Amygdala (tissue), 56 donors: ENCODE measurements at places on chromosomes 4 and X.

DNA sequence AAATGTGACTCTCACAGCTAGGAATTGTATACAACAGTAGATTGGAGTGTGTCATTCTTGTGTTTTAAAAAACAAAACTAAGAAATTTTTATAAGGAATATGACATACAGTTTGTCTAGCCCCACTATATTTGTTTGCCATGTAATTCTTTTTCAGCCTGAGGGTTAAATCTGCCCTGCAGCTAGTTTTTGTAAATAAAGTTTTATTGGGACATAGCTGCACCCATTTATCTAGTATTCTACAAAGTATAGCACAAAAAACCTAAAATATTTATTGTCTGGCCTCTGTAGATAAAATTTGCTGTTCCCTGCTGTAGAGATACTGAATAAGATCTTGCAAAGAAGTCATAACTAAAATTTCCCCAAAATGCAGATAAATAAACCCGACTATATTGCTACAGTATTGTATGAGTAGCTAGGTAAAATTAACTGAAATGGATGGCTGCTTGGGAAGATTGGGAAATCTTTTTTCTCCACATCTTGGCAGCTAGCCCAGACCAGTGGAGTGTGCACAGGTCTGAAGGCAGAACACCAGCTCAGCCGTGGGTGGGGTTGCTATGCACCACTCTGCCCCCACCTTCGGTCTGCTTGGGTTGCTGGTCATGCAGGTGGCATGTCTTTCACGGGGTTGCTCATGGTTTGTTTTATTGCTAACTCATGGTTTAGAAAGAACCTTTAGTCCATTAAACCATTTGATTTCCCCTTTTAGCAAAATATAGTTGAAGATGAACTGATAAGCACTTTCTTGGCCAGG lies 127.9 kb downstream of the KLHL8 start:
- peak; percentile 18 for DNase-seq

- no peak for DNase-seq
Measured at GRCh38 chrX:9911487-9911886, 55.7 kb upstream of the CLDN34 start.

DNA sequence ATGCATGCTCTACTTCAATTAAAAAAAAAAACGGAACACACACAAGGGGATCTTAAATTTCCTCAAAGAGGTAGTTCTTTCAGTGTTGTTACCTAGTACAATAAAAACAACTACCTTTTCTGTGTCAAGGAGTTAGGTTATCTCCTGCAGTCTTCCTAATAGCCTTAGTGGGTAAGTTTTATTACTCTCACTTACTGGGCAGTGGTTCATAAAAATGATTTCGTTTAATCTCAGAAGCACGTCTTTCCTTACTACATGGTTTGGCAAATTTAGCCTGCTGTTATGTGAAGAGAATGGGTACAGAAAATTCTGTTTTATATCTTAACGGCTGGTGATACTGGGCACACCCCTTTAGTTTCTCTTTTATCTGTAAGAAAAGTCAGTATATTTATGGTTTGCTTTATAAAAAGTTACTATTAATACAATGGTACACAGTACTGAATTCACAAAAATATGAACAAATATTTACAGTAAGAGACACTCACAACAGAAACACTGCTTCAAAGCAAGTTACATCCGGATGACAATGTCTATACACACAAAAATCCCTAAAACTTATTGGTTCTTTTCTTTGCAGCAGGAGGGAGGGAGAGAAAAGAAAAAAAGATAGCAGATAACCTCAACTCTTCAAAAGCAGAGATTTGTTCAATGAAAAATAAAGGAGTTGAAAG lies 8.8 kb downstream of the ADH5 start:
- DNase-seq = no peak

- no peak for DNase-seq
Measured at GRCh38 chrX:69565247-69565815, 50.6 kb upstream of the EDA start.

GRCh38 chr4:183611210-183611830 lies 47.7 kb downstream of the RWDD4 start:
- DNase-seq = no peak

DNA sequence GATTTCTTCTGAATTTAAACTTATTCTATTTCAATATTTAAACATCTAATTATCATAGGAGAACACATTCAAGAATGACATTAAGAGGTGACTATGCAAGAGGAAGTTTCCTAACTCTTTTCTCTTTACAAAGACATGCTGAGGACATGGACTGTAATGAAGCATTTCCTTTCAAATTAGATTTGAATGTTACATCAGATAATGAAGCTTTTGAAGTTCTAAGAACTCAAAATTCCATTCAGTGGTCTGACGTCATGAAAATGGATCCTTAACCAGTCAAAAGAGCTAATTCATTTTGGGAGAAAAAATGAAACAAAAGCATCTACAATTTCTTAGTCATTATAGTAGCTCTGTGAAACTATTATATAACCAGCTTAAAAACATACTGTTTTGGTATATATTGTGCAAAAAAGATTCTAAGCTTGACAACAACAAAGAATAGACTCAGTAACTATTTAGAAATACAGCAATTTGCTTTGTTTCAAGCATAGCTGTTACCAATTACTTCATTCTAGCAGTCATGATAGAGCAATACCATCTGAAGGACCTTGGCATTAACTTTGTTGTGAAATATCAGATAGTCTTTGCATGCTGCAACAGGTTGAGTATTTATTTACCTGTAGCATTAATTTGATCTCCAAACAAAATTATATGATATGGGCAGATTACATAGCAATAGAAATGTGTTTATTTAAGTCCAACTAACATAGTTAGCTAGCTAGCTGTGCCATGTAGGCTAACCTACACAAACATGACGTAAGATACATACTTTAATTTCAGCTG lies 13.7 kb upstream of the DTHD1 start:
- DNase-seq = no peak

DNA sequence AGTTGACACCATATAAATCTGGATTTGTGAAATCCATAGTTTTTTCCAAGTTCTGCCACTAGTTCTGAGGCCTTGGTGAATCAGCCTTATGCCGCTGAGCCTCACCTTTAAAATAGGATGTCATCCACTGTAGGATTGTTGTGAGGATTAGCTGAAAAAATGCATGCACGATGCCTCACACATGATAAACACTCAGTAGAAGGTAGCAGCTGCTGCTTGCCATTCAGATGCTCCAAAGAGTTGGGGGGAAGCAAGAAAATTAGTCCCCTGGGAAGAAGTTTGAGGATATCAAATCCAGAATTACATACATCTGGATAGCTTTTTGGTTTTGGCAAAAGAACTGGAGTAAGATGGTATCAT lies 7.4 kb downstream of the MMAA start:
- no peak for DNase-seq

DNA sequence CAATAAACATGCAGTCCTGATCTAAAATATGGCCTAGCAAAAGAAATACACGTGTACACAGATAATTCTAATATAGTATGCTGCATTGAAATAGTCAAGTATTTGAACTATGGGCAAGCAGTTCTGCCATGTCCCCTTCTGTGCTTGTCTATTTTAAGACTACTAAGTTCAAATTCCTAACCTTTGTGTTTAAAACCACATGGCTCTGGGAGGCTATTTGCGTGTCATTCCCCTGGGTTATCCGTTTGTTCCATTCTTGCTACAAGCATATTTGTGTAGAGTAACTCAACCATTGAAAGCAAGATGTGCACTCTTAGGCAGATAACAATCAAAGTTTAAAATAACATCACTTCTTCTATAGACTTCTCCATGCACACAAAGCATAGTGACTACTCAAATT lies 25.4 kb upstream of the TBC1D1 start:
- DNase-seq = no peak

GRCh38 chrX:31236231-31236630 lies 164.4 kb upstream of the FTHL17 start:
- no peak for DNase-seq

GRCh38 chr4:107060388-107060787 lies 24.3 kb upstream of the DKK2 start:
- no peak for DNase-seq

GRCh38 chr4:40586729-40587128 lies 42.9 kb downstream of the RBM47 start:
- DNase-seq = no peak

DNA sequence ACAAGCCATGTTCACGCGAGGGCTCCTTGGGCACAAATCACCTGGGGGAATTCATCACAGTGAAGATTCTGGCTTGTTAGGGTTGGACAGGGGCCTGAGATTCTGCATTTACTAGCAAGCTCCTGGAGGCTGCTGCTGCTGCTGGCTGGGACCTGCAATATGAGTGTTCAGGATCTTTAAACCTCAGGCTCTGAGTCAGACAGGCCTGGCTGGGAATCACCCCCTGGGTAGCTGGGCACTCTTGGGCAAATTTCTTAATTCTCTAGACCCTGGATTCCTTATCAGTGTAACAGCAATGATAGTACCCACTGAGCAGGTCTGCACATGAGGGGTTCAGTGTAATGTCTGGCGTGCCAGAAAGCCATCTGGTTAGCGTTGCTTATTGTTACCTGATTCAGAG lies 101.5 kb downstream of the DHX15 start:
- DNase-seq = no peak

DNA sequence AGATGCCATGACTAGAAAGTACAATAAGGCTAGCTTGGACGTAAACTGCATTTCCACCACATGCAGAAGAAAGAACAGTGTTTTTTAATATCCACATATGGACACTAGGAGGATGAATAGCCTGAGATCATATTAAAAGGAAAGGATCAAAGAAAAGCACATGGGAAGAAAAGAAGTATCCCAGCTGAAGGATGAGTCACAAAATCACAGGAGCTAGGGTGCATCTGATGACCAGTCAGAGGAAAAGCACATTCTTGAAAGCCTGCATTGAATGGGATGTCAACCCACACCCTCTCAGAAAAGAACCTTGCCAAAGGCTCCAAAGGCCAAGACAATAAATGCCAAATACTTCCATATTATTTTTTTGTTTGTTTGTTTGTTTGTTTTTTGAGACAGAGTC lies 56.8 kb upstream of the PRDX4 start:
- DNase-seq = no peak

DNA sequence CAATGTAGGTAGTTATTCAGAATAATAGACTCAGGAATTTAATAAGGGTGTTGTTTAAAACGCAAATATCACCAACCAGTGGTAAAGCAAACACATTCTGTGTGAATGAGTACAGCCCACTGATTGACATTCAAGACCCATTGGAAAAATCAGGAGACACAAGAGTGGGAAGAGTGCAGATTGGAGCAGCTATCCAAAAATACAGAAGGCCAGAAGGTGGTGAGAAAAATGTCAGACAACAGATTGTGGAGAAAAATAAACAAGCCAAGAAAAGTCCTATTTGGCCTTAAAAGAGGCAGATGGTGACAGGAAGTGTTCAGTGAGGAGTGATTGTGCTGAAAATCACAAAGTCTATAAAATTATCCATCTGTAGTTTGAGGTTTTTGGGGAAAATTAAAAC lies 39.3 kb downstream of the CPE start:
- no peak for DNase-seq

DNA sequence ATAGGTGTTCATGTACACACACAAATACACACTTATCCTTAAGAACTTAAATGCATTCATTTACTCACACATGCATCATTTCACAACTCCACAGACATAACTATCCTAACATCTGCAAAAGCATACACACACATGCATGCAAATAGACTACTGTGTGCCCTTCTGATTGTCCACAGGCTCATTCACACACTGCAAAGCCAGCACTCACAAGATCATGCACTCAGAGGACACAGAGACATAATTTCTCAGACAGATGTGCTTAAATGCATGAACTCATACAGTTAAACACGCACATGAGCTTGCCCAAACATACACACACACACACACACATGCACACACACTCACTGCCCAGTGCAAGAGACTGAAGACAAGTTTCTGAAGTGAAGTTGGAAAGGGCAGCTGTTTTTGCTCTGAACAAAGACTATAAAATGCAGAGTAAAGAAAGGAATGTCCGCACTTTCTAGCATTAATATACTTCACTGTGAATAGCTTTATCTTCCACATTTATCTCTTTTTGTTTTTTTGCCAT lies 1018.0 kb upstream of the HS3ST1 start:
- no peak for DNase-seq

GRCh38 chrX:132472397-132472796 lies 16.4 kb downstream of the MBNL3 start:
- no peak for DNase-seq

DNA sequence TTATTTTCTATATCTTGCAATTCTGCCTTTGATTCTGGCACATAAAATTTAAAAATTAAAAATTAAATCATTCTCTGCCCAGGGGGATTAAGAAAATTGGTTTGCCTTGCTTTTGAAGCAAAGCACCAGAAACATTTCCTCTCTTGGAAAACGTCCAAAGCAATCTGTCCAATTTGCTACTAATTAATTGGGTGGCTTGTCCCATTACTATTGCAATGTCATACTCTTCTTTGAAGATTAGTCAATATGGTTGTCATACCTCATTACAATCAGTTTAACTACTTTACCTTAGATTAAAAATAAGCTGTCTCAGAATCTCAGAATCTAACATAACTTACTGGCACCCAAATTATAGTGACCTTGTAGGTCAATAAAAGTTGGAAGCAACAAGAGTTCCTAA lies 208.8 kb downstream of the TMA16 start:
- no peak for DNase-seq

- DNase-seq = no peak
Measured at GRCh38 chr4:6049985-6050384, 31.8 kb upstream of the C4orf50 start.

- no peak for DNase-seq
Measured at GRCh38 chr4:30811296-30811695, 91.1 kb downstream of the PCDH7 start.

DNA sequence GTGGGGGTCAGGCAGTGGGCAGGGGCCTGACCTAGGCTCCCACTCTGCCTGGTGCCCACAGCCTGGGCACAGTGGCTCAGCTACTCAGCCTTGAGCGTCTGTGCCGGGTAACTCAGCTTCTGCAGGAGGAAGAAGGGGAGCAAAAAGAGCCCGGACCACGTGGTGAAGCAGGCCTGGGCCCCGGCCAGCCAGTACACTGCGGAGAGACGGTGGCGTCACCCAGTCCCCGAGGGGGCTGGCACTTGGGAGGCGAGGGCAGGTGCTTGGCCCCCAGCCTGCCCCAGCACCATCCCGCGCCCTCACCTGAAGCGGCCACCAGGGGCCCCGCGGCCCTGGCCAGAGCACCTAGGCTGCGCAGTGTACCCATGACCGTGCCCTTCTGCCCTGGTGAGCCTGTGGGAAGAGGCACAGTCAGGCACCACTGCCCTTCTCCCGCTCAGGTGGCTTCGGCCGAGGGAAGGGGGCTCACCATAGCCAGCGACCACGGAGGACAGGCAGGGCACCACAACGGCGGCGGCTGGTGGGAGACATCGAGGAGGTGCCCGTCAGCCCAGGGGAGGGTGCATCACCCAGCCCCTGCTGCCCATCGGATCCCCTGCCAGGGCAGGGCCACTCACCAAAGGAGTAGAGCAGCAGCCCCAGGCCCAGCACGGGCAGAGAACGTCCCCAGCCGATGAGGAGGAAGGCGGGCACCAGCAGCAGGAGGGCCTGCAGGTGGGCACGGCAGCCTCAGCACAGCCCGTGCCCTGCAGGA lies 32.3 kb downstream of the NOP14 start:
- DNase-seq = no peak

GRCh38 chr4:40309250-40309774 lies 25.8 kb upstream of the CHRNA9 start:
- no peak for DNase-seq

- no peak for DNase-seq
Measured at GRCh38 chr4:110489901-110490508, 14.1 kb downstream of the ENPEP start.
